ENCODE measurements at places on chromosomes 4 and X.

GRCh38 chrX:56576721-56577120 lies 13.3 kb downstream of the UBQLN2 start:
- no peak for DNase-seq

DNA sequence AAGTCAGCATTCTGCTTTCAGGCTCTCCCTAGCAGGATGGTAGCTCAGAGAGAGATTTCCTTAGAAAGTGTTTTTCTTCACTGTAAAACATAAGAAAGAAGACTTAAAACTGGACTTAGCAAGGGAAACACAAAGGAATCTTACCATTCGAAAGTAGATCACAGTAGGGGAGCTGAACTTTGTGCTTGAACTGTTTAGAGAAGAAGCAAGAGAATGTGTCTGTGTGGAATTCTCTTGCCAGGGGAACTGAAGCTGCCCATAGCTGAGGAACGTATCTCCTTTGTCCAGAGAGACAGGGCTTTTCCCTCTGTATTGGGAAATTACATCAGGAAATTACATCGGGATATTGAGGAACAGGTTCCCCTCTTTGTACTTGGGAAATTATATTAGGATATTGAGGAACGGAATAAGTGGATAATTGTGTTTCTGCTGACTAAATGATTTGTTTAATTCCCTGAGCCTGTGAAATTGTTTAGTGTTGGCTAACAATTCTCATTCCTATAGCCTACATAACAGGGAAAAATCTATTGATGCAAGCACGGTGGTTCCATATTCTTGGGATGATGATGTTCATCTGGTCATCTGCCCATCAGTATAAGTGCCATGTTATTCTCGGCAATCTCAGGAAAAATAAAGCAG lies 21.2 kb downstream of the SRD5A3 start:
- DNase-seq, result no peak

DNA sequence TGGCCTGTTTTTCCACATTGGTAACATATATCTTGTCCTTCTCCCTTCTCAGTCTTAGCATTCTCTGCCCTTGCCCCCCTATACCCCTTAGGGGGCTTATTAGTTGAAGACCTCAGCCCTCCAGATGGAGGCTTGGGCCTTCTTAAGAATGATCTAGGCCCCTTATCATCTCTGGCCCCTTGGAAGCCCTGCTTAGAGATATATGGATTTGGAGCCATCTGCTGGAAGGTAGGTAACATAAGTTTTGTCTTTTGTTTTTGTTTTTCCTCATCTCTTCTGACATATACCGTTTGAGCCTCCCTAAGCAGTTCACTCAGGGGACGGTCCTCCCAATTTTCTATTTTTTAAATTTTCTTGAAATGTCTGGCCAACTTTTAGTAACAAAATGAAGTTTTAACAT lies 48.3 kb upstream of the NAP1L2 start:
- DNase-seq, result no peak

DNA sequence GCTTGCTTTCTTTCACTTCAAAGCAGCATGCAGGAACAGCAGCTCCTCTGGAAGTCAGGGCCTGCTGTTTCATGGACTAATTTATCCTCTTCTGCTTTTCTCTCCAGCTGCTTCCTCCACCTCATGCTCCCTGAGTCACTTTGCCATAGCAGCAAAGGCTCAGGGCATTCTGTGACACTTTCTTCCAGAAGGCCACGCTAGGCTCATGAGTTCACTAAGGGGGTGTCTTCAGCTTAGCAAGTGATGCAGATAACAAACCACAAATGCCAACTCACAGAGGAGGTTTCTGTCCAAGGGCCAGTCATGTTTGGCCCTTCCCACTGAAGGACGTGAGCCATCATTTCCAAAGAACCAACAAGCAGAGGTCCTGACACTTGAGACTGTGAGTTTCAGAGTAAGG lies 200.2 kb downstream of the ADGRA3 start:
- DNase-seq, result no peak

DNA sequence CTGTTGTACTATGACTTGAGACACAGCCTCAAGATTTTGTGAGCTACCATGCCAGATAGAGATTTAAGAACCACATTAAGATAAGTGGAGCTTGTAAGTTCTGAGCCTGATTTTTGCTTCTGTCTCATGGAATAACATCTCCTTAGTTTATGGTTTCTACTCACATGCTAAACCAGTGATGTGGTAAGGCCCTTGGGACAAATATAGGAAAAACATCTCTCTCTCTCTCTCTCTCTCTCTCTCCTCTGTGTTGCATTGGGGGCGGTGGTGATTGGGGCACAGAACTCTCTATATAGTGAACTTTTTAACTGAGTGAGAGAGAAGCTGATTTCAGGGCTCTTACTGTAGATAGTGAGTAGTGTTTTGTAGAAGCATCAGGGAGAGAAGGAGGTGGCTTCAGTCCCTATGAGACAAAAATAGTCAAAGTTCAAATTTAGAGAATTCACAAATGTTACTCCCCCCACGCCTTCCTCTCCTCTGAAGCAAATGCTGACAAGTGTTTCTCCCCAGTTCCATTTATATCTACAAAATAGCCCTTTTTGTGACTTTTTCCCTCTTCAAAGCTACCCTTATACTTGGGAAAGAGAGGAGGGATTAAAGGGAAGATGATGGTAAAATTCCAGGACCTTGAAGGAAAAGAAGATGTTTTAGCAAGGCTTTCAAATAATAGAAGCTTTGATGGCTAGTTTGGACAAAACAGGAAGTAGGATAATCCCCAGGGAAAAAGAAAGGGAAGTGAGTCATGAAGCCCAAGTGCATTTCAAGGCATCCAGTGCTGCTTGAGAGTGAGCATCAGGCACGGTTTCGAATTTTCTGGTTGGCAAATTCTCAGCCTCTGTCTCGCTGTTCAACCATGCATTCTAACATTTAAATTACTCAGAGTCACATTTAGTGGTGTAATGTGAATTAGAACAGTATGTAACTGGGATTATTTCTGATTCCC lies 134.3 kb upstream of the AP1S2 start:
- DNase-seq, result peak; percentile 8
